ENCODE measurements at places on chromosomes 16 and 17.

GRCh38 chr17:18070861-18071340 lies 16.8 kb upstream of the DRG2 start:
- no peak for DNase-seq

GRCh38 chr16:64864232-64864809 lies 257.5 kb downstream of the CDH11 start:
- DNase-seq: no peak

DNA sequence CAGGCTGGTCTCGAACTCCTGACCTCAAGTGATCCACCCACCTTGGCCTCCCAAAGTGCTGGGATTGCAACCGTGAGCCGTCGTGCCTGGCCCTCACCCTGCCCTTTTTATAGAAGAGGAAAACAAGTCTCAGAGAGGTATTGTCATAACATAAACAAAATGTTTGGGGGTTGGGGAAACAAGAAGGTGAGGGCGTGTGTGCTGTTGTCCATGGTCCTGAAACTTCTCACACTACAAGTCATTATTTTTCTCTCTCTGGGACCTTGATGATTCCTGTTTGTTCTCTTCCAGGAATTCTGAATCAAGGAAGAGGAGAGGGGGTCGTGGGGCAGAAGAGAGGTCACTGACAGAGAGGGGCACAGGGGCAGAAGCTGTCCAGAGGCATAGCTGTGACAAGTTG lies 160.2 kb upstream of the LHX1 start:
- DNase-seq: no peak

- no peak for DNase-seq
Observed at GRCh38 chr16:88807626-88808453, 3.9 kb downstream of the APRT start.

- no peak for DNase-seq
Observed at GRCh38 chr17:44187131-44187899, 543 bp downstream of the TMUB2 start.

GRCh38 chr17:1423456-1424135 lies 23.6 kb upstream of the YWHAE start:
- DNase-seq: no peak

DNA sequence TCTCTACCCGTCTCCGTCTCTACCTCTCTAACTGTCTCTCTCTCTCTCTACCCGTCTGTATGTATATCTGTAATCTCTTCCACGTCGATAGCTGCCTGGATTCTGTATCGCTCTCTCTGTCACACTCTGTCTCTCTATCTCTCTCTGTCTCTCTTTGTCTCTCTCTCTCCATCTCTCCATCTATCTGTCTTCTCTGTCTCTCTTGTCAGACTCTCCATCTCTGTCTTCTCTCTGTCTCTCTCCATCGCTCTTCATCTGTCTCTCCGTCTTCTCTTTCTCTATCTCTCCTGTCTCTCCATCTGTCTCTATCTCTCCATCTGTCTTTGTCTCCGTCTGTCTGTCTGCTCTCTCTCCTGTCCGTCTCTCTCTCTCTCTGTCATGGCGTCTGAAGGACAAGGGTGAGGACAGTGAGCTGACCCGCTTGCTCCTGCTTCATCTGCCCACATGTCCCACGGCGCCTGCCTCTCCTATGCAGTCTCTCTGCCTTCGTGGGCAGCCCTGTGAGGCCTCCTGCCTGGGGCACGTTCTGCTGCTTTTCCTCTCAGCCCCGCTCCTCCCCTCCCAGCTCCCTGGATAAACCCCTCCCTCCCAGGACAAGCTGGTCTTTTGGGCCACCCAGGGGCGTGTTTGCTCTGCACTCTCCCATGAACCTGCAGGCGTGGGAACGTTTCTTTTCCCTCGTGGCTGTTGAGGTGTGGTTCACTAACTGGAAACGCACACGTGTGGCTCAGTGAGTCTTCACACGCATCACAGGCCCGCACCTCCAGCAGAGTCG lies 18.9 kb downstream of the ACSF3 start:
- no peak for DNase-seq

DNA sequence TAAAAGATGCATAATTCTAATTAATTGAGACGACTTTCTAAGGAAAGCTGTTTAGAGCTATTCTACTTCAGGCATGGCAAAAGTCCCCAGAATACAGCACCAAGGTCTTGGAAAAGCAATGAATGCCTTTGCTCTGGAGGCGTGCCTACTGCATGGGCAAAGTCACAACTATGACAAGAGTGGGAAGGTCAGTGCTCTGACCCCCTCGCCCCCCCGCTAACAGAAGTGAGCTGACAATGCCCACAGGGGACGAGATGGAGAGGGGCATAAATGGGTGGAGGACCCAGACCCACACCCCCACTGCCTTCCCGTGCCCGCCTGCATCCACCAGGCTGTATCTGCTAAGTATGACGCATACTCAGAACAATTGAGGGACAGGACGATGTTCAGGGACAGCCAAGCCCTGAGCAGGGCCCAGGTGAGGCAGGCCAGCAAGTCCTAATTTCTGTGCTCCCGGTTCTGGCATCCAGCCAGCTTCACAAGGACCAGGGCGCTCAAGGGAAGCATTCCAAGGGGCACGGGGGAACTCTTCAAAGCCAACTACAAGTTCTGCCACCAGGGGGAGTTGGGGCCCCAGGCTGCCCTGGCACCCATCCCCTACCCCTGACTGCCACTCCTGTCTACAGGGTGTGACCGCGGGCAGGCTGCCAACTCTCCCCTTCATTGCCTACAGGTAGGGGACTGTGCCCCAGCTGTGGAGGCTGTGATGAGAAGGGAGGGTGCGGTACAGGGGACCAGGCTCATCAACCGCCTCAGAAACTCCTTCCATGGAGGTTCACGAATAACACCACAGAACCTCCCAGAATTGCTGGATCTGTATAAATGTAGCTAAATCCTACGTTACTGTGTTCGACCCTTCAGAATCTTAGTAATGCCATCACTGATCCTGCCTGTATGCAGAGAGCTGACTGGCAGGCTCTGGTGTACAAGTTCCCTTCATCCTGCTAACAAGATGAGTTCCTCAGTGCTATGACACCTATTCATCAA lies 20.8 kb downstream of the NPRL3 start:
- DNase-seq: no peak

GRCh38 chr17:39934324-39934723 lies 6.8 kb downstream of the LRRC3C start:
- peak; percentile 3 for DNase-seq

DNA sequence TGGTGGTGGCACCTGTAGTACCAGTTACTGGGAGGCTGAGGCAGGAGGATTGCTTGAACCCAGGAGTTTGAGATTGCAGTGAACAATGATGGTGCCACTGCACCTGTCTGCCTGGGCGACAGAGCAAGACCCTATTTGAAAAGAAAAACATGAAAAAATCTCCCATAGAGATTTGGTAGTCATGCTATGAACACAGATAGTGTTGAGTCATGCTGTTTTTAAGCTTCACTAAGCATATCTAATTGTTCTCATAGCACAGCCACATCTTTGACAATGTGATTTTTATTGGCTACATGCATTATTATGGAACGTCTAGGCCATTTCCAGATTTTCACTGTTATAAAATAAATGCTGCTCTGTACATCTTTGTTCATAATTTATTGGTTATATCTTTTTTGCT lies 6.0 kb downstream of the IL34 start:
- DNase-seq: no peak

- DNase-seq: no peak
Observed at GRCh38 chr16:60481591-60481990, 1554.6 kb downstream of the CDH8 start.

DNA sequence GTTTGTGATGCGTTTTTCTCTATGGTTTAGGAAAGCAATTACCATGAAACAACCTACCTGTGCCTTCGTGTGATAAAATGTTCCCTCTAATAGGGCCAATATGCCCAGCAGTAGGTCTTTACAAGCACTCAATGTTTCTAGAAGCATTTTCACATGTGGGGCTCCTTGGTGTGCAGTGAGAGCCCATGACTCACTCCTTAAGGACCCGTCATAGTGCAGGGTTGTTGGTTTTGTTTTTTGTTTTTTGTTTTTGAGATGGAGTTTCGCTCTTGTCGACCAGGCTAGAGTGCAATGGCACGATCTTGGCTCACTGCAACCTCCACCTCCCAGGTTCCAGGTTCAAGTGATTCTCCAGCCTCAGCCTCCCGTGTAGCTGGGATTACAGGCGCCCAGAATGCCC lies 31.1 kb upstream of the ZFP90 start:
- DNase-seq: no peak

- no peak for DNase-seq
Observed at GRCh38 chr16:29898804-29899515, 390 bp downstream of the SEZ6L2 start.

- DNase-seq: no peak
Observed at GRCh38 chr17:17479209-17479608, 2.4 kb downstream of the MED9 start.

GRCh38 chr17:50939795-50940684 lies 73.9 kb upstream of the TOB1 start:
- DNase-seq: no peak

DNA sequence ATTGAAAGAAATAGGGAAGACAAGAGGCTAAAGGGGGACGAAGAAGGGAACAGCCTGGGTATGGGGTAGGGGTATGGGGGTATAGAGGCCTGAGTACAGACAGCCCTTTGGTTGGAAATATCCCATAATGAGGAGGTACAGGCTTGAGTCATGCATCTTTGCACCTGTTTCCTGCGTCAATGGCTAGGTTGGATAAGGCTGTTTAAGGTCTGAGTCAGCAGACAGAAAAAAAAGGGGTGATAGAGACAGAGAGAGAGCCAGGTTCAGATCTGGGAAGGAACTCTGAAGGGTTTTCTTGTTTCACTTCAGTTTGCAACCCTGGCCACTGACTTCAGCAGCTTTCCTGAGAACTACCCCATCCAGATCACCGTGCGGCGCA lies 8.5 kb downstream of the FNDC8 start:
- DNase-seq: no peak

DNA sequence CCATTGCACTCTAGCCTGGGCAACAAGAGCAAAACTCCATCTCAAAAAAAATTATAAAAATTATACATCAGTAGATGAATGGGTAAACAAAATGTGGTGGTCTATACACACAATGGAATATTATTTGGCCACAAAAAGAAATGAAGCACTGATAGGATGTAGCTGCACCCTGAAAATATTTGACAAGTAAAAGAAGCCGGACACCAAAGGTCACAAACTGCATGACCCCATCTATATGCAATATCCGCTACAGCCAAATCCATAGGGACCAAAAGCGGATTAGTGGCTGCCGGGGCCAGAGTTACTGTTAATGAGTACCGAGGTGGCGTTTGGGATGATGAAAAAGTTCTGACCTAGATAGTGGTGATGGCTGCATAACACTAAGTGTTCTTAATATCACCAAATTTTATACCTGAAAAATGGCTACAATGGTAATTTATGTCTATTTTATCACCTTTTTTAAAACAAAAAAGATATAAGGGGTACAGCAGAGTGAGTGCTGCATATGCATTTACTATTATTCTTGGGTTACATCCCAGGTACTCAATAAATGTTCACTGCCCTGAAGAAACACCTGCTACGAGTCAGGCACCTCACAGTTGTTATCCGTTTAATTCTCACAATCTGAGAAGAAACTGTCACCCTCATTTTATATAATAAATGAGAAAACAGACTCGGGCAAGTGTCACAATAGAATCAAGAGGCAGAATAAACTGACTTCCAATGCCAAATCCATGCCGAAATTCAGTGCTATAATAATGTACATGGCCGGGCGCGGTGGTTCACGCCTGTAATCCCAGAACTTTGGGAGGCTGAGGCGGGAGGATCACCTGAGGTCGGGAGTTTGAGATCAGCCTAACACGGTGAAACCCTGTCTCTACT lies 807 bp upstream of the HBQ1 start:
- DNase-seq: no peak

GRCh38 chr16:30458561-30459394 lies 13.1 kb upstream of the SEPHS2 start:
- DNase-seq: no peak

All from posterior cingulate gyrus (tissue), 11 donors.